NCI-H1105 (cell line): ENCODE measurements at places on chromosomes 16 and 17.
A peak's percentile ranks its signal among the peaks of the same experiment; 100 is the strongest.

DNA sequence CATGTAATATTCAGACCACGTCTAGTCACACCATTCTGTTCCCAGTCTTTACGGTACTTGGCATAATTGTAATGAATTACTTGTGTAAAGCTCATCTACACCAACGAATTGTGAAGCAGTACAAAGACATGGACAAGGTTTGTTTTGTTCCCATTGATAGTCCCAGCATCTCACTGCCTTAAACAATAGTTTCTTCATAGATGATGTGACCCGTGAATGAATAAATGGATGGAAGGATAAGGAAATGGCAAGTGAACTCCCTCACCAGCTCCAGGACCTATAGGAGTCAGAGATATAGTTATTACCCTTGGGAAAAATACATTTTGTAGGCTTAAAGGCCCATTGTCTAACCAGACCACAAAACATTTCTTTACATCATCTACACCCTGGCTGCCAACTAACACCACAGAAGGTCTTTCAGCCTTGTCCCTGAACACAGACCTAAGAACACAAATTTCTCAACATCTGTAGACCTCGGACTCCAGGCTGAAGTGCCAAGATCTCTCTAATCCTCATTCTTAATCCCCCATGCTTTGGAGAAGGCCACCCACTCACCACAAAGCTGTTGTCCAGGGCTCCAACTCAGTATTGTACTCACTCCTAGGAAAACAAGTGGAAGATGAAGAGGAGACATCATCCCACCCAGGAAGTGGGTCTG, 38.2 kb downstream of the MAF start:
- no peak for DNase-seq

GRCh38 chr17:50055055-50055425, 870 bp upstream of the ITGA3 start:
- peak; percentile 57 for DNase-seq

GRCh38 chr17:66787914-66788313, 47.0 kb upstream of the CACNG5 start:
- DNase-seq, result no peak

GRCh38 chr16:89025636-89026035, 48.6 kb upstream of the CBFA2T3 start:
- DNase-seq, result no peak

GRCh38 chr17:4742133-4742532, 2.4 kb upstream of the CXCL16 start:
- no peak for DNase-seq

DNA sequence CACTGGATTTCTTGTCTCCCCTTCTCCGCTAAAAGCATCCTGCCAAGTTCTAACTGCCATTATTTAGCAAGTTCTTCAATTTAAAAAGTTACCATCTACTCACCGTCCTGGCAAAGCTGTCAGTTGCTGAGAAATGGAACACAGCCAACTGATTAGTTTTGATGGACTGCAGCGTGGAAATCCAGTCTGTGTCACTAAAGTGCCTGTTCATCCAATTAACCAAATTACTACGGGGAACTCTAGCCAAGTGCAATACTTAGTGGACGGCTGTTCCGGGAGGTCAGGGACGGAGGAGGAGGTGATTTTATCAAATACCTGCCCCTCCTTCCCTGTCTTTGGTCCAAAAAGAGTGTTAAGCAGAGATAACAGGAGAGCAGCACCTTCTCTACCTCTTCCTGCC, 260.7 kb downstream of the MAF start:
- no peak for DNase-seq

DNA sequence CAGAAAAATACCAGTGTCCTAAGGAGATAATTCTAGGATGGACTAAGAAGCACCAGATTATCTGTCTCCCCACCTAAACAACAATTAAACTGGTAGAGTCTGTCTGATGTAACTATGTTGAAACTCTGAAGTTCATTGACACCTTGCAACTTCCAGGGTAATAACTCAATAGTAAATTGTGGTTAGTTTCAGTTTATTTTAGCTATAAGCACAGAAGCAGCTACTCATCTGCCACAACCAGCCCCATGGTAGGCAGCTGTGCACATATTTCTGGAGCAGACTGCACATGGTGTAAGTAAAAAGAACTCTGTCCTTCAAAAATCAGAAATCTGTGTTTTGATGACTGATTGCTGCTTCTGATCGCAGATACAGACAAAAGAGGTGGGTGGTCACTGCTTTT, 852.1 kb downstream of the CDH11 start:
- DNase-seq, result no peak

DNA sequence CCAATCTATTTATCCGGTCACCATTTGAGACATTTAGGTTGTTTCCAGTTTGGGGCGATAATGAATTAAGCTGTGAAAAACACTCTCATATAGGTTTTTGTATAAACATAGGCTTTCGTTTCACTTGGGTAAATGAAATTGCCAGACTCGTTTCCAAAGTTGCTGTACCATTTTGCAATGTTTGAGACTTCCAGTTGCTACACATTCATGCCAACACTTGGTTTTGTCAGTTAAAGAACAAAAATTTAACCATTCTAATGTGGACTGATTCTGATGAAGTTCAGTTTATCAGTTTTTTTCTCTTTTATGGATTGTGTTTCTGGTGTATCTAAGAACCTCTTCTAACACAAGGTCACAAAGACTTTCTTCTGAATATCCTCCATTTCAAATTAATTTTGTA, 52.4 kb downstream of the YPEL2 start:
- no peak for DNase-seq

- no peak for DNase-seq
These were observed 187.0 kb upstream of the RPL38 start for GRCh38 chr17:74016461-74016860.

DNA sequence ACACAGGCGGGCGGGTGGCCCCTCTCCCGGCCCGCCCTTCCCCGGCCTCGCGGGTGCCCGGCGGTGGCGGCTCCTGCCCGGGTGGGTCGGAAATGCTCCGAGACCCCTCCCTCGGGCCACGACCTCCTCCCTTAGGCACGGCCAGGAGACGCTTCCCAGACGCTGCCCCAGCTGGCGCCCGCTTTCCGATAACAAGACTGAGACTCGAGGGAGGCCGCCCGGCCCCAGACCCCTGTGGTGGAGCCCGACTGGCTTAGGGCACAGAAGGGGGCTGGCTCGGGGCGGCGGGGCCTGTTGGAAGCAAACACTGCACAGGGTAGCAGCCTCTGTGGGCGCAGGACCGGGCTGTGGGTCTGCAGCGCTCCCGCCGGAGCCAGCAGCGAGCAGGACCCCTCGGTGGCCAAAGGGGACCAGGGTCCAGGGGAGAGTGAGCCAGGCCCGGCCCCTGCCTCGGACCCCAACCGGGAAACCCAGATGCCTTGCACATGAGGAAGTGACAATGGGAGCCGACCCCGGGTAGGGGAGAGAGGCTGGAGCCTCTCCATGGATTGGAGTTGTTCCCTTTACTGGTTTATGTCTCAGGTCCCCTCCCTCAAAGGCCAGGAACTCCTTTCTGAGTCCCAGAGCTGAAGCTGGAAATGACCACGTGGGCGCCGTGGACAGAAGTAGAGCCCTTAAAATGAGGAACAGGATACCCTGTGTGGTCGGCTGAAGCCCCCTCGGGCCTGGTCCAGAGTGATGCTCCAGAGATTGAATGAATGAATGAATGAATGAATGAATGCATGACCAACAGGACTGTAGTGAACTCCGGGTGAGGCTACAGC, 19.8 kb upstream of the ADCY7 start:
- DNase-seq, result no peak

DNA sequence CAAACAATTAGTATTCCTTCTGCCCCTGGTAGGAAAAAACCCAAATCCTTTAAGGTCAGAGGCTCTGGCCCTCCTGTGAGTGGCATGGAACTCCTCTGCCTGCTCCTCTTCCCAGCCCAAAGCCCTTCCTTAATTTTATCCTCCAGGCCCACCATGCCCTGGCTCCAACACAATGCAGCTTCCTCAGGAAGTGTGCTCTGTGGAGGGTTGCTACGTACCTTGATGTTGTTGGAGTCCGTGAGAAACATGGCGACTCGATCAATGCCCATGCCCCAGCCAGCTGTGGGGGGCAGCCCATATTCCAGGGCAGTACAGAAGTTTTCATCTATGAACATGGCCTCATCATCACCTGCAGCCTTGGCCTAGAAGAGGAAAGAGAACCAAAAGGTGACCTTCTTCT, 5.3 kb upstream of the ADAT1 start:
- DNase-seq, result no peak

DNA sequence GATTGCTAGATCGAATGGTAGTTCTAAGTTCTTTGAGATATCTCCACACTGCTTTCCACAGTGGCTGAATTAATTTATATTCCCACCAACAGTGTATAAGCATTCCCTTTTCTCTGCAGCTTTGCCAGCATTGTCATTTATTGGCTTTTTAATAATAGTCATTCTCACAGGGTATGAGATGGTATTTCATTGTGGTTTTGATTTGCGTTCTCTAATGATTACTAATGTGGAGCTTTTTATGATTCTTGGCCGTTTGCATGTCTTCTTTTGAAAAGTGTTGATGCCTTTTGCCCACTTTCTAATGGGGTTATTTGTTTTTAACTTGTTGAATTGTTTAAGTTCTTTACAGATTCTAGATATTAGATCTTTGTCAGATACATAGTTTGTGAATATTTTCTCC, 36.5 kb upstream of the BCAS3 start:
- DNase-seq, result no peak

- DNase-seq, result no peak
These were observed 2.6 kb upstream of the ANKRD40CL start for GRCh38 chr17:50769884-50770283.
